Endothelial cell (in vitro differentiated cells): ENCODE measurements at places on chromosomes 6 and 20.
A peak's percentile ranks its signal among the peaks of the same experiment; 100 is the strongest.

- DNase-seq, result no peak
Observed at GRCh38 chr6:169556758-169557548, 144.9 kb downstream of the WDR27 start.

DNA sequence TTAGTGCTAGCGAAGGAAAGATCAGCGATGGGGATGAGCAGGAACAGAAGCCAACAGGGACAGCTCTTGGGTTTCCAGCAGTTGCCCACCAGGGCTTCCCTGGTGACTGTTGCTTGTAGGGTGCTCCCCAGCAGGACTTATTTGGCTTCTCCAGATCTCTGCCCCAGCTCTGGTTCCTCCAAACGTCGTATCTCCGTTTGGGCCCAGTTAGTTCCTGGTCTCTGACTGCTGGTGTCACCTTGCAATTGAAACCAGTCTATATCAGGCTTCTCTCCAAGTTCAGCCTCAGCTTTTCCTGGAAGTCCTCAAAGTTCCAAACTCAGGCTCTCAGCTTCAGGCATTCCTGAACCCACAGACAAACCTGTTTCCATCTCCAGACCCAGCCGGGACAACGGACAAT lies 70.8 kb upstream of the NXT1 start:
- DNase-seq, result no peak

DNA sequence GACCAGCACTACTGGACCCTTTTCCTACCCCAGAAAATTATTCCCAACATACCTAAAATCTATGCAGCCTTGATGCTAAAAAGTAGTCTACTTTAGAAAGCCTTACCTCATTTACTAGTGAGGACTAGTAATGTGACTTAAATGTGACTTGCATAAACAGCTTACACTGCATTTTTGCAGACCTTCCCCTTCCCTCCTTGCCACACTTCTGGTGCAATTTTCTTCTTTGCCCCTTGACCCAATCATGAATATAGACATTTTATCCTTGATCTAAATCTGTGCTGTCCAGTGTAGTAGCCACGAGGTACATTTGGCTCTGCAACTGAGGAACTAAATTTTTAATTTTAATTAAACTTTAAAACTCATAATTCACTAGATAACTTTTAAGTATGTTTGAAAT lies 7.0 kb upstream of the ZKSCAN8 start:
- no peak for DNase-seq

DNA sequence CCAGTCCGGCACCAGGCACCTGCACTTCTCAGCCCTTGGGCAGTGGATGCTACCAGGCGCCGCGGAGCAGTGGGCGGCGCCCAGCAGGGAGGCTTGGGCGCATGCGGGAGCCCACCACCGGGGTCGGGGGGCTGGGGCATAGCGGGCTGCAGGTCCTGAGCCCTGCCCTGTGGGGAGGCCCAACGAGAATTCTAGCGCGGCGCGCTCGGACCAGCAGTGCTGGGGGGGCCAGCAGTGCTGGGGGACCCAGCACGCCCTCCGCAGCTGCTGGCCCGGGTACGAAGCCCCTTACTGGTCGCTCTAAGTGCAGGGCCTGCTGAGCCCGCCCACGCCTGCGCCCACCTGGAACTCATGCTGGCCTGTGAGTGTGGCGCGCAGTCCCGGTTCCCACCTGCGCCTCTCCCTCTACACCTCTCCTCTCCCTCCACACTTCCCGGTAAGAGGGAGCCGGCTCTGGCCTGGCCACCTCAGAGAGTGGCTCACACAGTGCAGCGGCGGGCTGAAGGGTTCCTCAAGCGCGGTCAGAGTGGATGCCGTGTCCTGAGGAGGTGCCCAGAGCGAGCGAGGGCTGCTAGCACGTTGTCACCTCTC lies 28.5 kb upstream of the SERPINB1 start:
- no peak for DNase-seq

DNA sequence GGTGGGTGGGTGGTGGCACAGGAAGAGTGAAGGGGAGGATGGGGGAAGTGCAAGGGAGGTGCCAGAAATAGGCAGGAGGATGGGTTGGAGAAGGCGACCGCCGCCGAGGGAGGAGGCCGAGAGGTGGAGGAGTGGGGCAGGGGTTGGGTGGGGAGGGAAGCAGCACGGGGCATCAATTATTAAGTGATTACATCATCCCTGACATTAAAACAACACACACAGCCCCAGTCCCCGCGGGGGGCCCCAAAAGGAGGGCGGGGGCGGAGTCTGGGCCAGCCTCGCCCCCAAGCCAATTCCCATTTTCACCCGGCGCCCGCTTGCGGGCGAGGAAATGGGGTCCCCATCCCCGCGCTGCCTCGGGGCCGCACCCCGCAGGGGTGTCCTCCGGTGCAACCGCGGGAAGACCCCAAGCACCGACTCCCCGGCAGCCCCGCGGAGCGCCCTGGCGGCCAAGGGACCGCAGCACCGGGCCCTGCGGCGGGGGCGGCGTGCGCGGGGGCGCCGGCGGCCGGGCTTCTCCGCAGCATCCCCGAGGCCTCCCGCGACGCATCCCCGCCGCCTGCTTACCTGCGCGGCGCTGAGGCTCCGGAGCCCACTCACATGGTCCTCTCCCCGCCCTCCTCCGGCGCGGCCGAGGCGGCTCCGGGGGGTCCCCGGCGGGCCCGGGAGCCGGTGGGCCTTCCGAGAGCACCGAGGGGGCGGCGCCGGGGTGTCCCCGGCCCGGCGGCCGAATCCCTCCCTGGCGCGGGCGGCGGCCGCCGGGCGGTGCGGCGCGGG lies 663 bp downstream of the FYN start:
- peak; percentile 46 for DNase-seq

DNA sequence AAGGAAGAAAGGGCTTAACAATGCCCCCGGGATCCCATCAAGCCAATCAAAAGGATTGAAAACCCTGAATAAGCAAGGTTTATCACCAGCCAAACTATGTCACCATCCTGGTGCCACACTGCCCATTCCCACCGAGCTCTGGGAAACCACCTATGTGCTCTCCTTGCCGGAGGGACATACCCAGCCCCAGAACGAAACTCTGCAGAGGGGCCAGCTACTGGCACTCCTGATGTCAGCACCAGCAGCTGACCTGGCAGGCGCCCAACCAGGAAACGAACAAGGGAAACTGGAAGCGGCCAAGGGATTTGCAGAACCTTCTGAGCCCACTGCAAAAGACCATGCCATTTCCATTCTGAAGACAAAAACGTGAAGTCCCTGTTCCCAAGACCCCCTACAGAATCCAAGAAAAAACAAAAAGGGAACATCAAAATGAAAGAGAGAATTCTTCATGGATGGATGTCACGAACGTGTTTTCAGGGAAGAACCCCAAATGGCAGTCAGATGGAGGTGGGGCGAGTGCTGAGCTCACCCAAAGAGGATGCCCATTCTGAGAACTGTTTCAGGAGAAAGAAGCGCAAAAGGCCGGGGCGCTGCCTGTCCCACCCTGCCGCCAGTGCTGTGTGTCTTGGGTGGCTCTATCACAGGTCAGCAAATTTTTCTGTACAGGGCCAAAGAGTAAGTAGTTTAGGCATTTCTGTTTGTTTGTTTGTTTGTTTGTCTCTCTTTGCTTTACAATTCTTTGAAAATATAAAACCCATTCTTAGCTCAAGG lies 305.2 kb downstream of the ESR1 start:
- no peak for DNase-seq

DNA sequence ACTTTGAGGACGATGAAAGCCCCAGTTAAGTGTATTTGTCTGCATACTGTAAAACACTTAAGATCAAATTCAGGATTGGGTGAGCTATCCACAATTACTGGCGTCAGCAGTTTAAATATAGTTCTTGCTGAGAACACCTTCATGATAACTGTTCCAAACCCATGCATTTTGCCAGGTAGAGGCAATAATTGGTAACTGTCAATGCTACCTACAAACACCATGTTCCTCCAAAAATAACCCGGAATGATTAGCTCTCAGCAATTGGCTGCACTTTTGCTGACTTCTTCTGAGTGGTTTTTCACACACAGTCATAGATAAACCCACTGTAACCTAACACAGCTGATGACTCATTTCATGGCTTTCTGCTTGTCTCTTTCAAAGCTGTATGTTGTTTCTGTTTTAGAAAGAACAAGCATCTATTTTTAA lies 1358.6 kb upstream of the GJE1 start:
- DNase-seq, result no peak

DNA sequence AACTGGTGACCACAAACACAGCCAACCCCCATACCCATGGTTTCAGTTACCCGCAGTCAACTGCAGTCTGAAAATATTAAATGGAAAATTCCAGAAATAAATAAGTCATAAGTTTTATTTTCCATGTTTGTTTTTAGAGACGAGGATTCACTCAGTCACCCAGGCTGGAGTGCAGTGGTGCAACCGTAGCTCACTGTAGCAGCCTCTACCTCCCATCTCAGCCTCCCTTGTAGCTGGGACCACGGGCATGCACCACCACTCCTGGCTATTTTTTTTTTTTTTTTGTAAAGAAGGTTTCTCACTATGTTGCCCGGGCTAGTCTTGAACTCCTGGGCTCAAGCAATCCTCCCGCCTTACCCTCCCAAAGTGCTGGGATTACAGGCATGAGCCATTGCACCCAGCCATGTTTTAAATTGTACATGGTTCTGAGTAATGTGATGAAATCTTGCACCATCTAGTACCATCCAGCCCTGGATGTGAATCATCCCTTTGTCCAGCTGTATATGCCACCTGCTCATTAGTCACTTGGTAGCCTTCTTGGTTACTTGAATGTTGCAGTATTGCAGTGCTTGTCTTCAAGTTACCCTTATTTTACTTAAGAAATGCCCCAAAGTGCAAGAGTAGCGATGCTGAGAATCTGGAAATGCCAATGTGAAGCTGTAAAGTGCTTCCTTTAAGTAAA lies 14.5 kb downstream of the CSNK2A1 start:
- no peak for DNase-seq

GRCh38 chr20:35447082-35447789 lies 8.2 kb upstream of the CEP250 start:
- peak; percentile 99 for DNase-seq

DNA sequence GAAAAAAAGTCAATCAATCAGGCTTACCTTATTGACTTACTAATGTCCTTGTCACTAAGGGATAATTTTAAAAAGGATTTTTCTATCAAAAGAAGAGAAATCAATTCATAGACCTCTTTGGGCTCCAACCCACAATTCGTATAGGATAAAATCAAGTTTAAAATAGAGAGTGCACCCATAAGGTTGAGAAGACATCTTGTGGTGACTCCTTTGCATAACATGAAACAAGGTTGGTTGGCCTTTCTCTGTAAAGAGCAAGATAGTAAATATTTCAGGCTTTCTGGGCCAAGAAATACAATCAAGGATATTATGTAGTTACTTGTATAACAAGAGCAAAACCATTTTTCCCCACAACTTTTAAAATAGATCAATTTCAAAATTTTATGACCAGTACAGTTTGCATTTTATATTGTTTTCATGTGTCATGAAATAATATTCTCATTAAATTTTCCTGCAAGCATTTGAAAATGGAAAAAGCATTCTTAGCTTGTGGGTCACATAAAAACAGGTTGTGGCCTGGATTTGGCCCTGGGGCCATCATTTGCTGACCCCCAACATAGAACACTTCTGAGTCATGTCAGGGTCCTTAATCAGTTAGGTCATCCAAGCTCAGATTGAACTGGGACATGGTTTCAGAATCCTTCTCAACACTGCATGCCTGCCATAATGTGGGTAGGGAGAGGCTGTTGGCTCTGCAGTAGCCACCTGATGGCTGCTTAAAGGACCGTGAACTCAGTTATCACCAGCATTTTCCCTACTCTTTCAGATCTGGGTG lies 76.7 kb downstream of the MYB start:
- DNase-seq, result no peak

DNA sequence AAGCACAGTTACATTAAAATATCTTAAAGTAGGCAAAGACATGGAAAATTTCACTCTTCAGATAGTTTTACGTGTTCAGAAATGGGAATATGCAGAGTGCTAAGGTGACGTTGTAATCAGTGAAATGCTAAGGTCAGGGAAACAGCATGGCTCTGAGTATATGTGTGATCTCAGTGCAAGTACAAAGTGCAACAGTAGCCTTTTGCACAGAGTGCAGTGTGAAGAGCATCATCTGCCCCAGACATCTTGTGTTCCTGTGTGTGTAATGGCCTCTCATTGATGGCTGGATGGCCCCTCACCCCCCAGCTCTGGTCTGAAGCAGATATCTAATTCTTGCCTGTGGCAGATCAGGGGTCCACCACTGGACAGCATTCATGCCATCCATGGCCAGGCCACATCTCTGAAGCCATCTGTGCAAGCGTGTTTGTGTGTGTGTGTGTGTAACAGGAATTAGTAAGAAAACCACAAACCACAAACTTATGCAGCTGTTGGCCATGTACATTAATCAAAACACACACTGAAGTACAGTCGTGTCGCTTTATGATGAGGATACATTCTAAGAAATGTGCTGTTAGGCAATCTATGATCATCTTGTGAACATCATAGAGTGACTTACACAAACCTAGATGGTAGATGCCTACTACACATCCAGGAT lies 165.1 kb downstream of the RALGAPA2 start:
- DNase-seq, result no peak

DNA sequence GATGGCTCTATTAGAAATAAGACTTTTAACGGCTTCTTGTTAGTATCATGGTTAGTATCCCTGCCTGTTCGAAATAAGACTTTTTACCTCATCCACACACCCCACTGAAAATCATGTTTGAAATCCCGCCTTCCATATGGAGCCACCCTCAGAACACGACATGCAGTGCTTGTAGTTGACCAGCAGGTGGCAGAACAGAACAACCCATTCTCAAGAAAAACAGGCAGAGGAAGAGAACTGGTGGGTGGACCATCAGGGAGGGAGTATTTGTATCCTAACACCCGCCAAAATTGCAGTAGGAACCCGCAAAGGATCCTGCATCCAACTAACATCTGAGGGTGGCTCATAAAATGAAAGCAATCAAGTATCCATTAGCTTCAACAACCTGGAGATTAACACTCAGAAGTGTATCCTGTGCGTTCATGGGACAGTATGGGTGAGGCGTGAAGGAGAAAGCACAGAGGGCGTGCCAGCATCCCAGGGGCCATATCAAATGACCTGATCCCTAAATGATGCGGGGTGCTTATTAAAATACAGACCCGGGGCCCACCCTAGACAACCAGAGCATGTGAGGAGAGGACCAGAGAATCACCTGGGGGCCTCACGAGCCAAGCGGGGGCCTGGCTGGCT lies 89.6 kb upstream of the NHSL1 start:
- peak; percentile 62 for DNase-seq

GRCh38 chr6:53564401-53565065 lies 19.6 kb upstream of the GCLC start:
- DNase-seq, result no peak

DNA sequence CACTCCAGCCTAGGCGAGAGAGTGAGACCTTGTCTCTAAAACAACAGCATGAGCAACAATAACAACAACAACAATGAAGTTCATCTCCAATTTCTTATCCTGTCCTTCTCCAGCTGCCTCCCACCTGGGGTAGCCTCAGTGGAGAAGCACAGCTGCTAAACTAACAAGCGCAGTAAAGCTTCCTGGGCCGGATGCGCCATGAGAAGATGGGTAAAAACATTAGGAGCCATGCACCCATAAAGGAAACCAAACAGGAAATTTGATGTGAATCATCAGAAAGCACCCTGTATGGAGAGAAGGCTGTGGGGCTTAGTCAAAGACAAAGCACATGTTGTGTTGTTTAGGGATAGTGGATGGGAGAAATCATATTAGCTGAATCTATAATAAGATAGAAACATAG lies 61.1 kb upstream of the CCN6 start:
- DNase-seq, result no peak

GRCh38 chr6:31110825-31111582 lies 1.4 kb downstream of the C6orf15 start:
- DNase-seq, result no peak

GRCh38 chr6:4133941-4134838 lies 1.2 kb downstream of the ECI2 start:
- no peak for DNase-seq
